ENCODE measurements at places on chromosomes 7 and 10. TPM values are rescaled to one million over a fixed set of nuclear protein-coding genes. Genes with fewer than 3 reads are reported as not detected.

DNA sequence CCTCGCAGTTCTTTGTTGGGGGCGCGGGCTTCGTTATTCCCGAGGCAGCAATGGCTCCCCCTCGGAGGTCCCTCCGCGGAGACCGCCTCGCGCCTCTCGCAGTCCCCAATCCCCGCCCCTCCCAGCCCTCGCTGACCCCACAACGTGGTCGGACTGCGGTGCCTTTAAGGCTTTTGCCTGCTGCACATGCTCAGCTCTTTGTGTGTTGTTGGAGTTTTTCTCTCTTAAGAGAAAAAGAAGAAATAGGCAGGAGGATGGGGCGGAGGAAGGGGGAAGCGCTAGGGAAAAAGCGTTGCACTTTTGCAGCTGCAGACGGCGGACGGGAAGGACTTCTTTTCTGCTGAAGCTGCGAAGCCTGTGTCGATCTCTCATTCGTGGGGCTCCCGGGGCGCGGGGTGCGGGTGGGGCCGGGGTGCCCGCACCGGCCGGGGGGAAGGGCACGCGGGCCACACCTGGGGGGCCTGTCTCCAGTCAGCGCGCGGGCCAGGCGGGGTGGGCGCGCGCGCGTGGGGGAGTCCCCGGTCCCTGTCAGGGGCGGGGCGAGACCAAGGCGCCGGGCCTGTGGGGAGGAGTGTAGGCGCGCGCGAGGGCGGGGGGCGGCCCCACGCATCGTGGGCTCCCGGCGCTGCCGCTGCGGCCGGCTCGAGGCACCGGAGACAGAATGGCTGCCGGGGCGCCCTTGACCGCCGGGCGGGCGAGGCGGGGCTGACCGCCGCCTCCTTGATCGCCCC lies 445 bp upstream of the ATRNL1 start:
- peak; percentile 74 for DNase-seq

DNA sequence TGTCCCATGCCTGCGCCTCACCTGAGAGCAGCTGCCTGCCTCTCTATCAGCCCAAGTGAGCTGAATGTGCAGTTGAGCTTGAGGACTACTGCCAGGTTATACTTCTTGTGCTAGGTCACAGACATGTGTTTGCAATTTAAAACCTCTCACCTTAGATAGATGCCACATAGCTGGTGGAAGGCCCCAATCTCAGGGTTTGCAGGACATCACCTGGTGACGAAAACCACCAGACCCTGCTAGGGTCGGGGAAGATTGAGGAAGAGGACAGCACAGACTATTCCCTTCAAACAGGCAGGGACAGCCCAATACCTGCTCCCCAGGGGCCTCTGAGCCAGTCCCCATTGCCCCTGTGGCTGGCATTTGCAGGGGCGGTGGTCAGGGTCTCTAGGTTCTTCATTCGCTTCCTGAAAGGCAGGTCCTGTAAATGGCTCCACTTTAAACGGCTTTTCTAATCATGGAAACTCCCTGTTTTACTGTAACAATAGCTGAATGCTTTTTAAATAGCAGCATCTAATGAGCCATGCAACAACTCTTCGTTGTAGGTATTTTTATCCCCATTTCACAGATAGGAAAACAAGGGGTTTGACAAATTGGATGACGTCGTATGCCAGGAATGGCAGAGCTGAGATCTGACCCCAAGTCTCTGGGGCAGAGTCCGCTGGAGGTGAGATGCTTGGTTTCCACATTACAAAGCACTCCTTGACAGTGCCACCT lies 80.1 kb downstream of the EMX2 start:
- DNase-seq, result no peak

- no peak for DNase-seq
Observed at GRCh38 chr7:142711746-142712616, 37.3 kb upstream of the PRSS1 start.

Gene LMOD2
- not detected for polyA plus RNA-seq

Gene LIMK1
- 21.7 TPM for polyA plus RNA-seq

Gene HBP1
- polyA plus RNA-seq, result 133 TPM

DNA sequence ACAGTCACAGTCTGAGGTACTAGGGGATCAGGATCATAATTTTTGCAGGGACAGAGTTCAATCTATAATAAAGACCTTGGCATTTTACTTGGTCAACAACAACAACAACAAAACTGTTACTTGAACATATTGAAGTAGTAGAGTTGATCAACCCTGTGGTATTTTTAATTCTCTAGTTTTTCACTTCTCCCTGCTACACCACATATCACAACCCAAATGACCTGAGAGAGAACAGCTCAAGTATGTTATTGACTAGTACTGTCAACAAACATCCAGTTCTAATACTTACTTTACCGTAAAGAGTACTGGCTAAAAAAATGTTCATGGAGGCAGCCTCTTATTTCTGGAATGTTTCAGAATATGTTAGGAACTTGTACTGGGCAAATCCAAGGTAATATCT lies 90.5 kb upstream of the FAM3C start:
- DNase-seq, result no peak

DNA sequence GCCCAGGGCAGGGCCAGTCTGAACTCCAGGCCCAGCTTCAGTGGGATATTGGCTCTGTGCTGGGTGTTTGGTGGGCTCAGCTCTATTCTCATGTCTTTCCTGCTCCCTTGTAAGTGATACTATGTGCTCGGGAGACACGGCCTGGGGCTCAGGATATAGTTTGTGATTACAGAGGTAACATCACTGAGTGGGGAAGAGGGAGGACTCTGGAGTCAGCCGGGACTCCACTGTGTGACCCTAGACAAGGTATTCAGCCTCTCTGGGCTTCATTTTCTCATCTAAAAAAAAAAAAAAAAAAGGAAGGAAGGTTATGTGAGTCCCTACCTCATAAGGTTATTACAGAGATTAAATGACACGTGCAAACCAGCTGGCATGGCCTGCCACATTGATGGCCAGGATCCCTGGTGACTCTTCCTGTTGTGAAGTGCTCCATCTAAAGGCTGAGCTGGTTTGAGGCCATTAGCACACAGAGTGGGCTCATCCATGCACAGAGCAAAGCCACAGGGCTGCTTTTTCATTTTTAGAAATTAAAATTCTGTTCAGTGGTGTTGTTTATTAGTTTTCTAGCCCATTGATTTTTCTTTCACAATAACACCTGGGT lies 15.7 kb downstream of the SLC13A4 start:
- DNase-seq, result no peak

GRCh38 chr10:112269266-112269665 lies 13.9 kb upstream of the TECTB start:
- no peak for DNase-seq

Gene EIF3A
- 205 TPM for polyA plus RNA-seq

DNA sequence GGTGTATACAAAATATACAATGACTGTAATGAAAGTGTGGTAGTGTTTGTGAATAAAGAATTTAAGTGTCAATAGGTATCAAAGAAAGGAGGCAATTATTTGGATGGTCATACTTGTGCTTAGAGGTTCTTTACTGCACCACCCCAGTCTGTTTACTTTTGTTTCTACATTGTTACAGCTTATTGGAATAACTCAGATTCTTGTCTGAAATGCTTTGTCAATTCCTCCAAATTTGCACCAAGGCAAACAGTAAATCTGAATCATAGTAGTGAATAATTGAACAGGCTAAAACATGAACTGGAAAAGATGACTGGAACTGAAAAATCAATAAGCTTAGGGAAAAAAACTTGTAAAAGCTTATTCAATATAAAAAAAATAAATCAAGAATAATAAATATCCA lies 319.2 kb downstream of the EXOC4 start:
- no peak for DNase-seq

GRCh38 chr10:5528989-5529701 lies 4.4 kb downstream of the CALML3 start:
- no peak for DNase-seq

- DNase-seq, result no peak
Observed at GRCh38 chr10:5499493-5500140, at the start of gene CALML5. TSS of gene CALML5 (minus strand) at chr10:5499570. CDS start at chr10:5499438, 132 bp downstream.

Gene PPP1R3C
- polyA plus RNA-seq, result 37.3 TPM

DNA sequence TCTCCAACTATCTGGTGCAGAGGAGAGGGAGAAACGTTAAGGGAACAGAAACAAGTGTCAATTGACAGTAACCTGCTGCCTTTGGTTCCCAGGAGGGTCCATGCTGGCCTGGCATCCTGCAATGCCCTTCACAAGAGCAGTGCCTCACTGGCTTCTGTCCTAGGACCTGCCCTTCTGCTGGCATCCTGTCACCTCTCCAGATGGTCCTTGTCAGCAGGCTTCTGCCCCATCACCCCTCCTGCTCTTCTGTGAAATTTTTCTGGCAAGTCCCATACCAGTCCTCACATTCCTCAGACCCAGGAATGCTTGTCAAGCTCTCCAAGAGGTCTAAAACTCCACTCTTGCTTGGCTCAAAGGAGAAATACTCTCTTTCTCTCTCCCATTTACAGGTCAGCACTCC lies 34.2 kb downstream of the C10orf67 start:
- DNase-seq, result no peak

Measured in left kidney (tissue), 8 donors.